ENCODE measurements at places on chromosomes 3 and 15.

DNA sequence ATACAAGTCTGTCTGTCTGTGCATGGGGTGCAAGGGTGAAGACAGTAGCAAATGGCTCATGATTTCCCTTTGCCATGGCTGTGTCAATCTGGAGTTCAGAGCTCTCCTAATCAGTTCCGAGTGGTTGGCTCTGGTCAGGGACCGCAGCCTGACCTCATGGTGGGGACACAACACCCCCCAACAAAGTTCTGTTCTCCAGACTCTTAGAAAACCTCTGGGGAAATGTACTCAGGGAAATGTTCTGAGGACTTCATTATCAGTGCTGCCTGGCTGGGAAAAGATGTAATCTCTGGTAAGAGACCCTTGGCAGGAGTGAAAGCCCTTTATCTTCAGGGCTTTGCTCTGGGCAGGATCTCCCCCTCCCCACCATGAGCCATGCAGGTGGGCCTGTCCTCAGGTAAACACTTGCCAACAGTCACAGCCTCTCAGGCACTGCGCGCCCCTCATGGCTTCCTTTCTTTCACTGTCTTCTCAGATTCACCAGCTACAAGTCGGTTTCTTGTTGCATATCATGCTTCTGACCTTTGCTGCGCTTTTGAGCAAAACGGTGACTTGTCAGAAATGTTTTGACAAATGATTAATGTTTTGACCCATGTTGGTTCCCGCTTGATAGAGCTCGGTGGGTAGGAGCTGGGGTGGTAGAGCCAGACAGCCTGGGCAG lies 95.5 kb downstream of the ST6GAL1 start:
- no peak for DNase-seq

DNA sequence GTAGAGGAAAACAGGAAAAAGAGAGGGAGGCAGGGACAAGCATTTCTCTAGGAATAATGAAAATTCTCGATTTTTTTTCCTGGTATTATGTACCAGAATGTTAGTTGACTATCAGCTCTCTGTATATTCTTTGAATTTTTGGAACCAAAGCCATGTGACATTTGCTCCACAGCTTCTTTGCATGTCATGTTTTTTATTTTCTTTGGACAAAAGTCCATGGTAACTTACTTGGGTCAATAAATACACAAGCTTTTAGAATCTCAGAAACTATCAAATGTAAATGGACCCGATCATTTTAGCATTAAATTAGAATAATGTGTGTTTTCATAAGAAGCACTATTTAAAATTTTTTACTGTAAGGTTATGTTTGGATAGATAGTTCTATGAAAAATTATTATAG lies 320.5 kb downstream of the ZIC1 start:
- no peak for DNase-seq

GRCh38 chr3:119184111-119184510 lies 10.7 kb downstream of the UPK1B start:
- DNase-seq, result no peak

- no peak for DNase-seq
Measured at GRCh38 chr3:15299036-15299435, 33.4 kb downstream of the SH3BP5 start.

DNA sequence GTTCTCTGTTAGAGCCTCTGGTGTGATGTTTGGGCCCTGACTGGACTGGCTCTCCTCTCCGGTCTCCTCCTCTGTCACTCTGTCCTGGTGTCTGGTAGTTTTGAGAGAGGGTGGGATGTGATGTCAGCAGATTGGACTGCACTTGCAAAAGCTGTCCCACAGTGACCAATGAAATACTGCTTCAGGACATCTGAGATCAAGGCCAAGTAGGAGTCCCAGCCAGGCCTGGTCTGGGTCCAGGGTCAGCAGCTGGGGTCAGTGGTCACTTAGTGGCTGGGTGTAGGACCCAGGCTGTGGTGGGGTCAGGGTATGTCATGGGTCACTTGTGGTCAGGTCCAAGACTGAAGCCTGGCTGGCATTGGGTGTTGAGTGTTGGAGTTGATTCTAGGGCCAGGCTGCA lies 20.9 kb downstream of the ALDH1L1 start:
- DNase-seq, result no peak

GRCh38 chr3:88195951-88196434 lies 46.2 kb downstream of the C3orf38 start:
- no peak for DNase-seq

DNA sequence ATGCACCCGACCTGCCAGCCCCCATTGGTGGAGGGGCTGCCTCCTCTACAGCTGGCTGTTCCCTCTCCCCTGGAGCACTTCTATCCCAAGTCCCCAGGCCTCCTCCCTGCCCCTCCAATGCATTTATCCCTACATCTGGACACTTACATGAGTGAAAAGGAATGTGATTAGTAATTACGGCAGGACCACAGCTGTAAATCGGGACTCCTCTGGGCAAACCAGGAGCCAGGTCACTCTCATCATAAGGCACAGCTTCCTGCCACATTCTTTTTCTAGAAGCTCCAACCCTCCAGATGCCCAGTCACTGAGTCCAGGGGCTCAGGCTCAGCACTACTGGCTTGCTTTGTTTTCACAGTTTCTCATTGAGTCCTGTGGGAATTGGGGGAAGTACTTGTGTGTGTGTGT lies 54.3 kb downstream of the IL20RB start:
- no peak for DNase-seq

DNA sequence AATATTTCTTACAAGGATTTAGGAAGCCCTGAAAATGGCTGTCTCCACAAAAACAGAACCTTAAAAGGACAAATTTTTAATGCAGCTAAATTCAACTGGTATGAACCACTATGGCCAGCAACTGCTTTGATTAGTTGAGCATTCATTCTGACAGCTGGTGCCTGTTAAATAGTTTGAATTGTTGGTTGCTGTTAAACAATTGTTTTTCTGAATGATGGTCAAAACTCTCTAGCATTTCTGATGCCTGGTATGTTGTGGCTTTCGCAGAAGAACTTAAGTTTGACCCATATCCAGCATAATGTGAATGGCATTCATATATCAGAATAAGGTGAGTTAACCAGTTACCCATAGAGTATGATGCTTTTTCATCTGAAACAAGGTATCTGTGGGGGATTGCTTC lies 138.4 kb downstream of the MEIS2 start:
- no peak for DNase-seq

- no peak for DNase-seq
Measured at GRCh38 chr3:125107861-125108567, 52.2 kb upstream of the HEG1 start.

GRCh38 chr15:57305009-57305408 lies 71.3 kb upstream of the CGNL1 start:
- DNase-seq, result no peak

- DNase-seq, result peak; percentile 66
Measured at GRCh38 chr3:101936419-101937356, 87.4 kb downstream of the NFKBIZ start.

DNA sequence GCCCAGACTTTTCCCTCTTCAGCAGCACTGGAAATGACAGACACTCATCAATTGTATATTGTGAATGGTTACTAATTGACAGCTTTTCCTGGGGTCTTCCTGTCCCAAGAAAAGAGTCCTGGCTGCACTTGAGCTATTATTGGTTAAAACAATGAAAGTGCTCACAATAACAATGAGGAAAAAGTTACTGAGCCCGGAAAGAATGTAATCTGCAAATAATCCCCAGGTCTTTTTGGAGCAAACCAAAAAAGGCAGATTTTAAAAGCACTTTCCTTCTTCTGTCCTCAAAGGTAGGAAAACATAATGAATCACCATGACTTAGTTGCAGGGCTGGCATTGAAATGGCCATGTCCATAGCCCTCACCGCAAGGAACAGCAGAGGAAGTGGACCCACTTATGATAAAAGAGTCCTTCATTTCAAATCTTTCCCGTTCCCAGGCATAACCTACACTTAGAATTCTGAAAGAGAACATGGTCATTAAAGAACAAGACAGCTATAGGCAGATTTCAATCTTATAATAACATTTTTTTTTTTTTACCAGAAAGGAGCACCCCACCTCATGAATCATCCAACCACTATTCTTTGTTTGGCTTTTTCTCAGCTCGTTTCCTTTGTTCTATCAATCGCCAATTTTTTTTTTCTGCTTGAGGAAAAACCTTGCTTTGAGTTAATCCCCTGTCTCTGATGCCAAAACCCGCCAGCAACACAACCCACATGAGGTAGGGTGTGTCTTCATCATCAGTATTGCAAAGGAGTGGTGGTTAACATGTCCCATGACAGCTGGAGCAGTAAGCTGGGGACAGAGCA lies 35.5 kb upstream of the ATP1B3 start:
- DNase-seq, result no peak

- no peak for DNase-seq
Measured at GRCh38 chr3:114542359-114542758, 248.5 kb downstream of the TIGIT start.

GRCh38 chr3:110314512-110315114 lies 757.0 kb upstream of the NECTIN3 start:
- peak; percentile 60 for DNase-seq

- DNase-seq, result no peak
Measured at GRCh38 chr3:188036375-188037194, 117.4 kb upstream of the LPP start.

DNA sequence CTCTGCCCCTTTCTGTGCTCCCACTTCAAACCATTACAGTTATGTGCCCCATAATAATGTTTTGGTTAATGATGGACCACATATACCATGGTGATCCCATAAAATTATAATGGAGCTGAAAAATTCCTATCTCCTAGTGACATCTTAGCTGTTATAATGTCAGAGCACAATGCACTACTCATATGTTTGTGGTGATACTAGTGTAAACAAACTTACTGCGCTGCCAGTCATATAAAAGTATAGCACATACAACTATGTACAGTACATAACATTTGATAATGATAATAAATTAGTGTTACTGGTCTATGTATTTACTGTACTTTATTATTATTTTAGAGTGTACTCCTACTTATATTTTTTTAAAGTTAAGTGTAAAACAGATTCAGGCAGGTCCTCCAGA lies 45.6 kb upstream of the TCAIM start:
- no peak for DNase-seq

Data from KG1 (cell line).